ENCODE measurements at places on chromosomes 1 and 21.

DNA sequence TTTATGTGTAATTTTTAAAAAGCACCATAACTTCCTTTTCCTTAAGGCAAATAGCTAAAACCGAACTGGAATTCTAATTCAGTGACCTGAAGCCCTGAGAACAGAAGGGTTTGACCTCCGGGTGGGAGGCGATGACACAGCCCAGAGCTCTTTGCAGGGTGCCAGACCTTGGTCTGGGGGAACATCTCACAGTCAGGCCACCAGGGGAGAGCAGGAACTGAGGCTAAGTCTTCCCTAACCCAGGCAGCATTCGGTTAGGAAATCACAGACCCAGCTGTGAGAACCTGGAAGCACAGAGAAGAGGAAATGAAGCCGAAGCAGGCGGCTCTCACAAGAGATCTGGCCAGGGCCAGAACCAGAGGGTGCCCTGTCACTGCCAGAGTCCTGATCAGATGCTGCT is 444.8 kb downstream of the TTLL7 start:
- DNase-seq = no peak

DNA sequence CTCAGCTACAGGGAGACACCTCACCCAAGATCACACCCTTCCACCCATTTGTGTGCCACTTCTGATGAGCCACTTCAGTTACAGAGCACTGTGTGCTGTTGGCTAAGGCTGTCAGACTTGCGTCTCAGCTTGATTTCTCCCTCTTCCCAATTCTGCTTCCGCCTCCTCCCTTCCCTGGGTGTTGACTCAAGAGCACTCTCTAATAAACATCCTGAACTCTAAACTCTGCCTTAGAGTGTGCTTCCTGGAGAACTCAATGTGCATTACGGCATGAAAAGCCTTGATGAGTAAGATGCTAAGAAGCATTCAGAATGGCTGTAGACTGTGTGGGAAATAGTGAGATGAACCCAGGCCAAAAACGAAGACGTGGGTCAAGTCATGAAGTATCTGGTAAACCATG is 54.9 kb upstream of the S1PR1 start:
- DNase-seq = no peak

GRCh38 chr1:241406421-241406820 is 49.4 kb upstream of the RGS7 start:
- DNase-seq = no peak

- no peak for DNase-seq
Measured at GRCh38 chr1:209936125-209936524, 1.9 kb upstream of the SYT14 start.

- DNase-seq = no peak
Measured at GRCh38 chr1:169326956-169327268, 40.7 kb downstream of the NME7 start.

GRCh38 chr1:39540504-39541031 is 36.0 kb downstream of the PABPC4 start:
- peak; percentile 6 for DNase-seq

- DNase-seq = peak; percentile 8
Measured at GRCh38 chr1:207579436-207579799, 65.5 kb upstream of the CR1L start.

GRCh38 chr1:83985048-83985447 is 13.9 kb downstream of the TTLL7 start:
- DNase-seq = no peak

DNA sequence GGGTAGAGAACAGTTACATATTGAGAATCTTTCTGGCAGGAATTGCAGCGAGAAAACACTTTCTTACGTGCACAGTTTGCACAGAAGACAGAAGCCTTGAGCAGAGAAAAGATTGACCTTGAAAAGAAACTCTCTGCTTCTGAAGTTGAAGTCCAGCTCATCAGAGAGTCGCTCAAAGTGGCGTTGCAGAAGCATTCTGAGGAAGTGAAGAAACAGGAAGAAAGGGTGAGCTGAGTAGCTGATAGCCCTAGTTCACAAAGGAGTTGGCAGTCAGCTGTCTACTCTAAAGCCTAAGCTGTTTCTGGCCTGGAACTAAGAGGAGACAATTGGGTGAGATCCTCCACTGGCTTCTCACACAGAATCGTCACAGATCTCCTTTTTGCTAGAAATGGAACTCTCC is 20.3 kb upstream of the SH3BGRL3 start:
- no peak for DNase-seq

DNA sequence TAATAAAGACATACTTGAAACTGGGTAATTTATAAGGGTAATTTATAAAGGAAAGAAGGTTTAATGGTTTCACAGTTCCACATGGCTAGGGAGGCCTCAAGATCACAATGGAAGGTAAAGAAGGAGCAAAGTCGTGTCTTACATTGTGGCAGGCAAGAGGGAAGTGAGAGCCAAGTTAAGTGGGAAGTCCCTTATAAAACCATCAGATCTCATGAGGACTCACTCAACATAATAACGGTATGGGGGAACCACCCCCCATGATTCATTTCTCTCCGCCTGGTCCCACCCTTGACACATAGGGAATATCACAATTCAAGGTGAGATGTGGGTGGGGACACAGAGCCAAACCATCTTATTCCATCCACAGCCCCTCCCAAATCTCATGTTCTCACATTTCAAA is 76.8 kb upstream of the ZNF678 start:
- DNase-seq = no peak

GRCh38 chr1:228358039-228358763 is 48.4 kb downstream of the TRIM11 start:
- no peak for DNase-seq

DNA sequence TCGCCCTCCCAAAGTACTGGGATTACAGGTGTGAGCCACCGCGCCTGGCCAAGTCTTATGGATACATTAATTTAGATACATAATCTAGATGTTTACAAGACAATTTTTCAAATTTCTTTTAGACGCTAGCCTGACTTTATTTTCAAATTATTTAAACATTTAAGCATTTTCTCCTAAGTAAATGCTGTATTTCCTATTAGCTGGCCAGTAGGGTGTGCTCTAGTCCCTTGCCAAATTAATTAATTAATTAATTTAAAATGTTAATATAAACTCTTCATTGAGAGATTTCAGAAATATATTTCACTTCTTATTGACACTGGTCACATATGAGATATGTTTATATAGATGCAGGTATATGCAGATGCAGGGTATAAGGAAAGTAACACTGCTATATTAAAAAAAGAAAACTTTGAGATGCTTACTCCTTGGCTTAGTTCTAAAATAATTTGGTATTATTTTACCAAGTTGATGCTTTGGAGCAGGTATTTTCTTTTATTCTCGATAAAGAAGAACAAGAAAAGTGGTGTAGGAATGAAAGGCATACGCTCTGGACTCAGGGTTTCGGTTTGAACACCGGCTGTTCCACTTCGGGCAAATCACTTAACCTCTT is 5.2 kb upstream of the ERRFI1 start:
- DNase-seq = no peak

- no peak for DNase-seq
Measured at GRCh38 chr1:76239470-76239918, 164.9 kb downstream of the ST6GALNAC3 start.

GRCh38 chr1:164885311-164885710 is 326.3 kb downstream of the PBX1 start:
- DNase-seq = no peak

DNA sequence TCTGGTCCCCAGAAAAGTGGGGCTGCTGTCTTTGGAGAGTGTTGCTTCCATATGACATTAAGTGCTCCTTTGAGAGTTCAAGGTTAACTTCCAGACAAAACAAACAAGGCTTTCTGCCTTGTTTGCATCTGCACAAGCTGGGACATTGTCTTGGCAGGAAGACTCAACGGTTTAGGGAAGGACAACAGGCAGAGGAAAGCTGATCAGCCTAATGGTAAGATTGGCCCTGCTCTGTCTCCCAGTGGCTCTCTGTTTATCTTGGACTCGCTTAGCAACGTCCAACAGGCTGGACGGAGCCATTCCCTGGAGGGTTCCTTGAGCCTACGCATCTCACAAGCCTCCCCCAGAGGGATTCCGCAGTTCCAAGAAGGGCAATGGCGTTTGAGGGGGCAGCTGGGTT is 62.2 kb upstream of the SLC44A3 start:
- no peak for DNase-seq

GRCh38 chr1:227728892-227729143 is 6.3 kb downstream of the JMJD4 start:
- no peak for DNase-seq

DNA sequence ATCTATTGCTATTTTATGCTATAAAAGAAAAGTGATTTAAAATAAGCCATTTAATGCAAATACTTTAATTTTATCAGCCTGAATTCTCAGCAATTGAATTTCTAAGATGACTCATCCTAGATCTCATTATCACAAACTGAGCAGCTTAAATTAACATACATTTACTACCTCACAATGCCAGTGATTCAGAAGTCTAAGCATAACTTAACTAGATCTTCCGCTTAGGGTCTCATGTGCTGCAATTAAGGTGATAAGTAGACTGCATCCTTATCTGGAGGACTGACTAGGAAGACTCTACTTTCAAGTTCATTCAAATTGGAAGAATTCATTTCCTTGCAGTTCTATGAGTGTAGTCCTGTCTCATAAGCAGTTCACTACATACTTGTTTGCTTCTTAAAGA is 286.6 kb downstream of the COL11A1 start:
- DNase-seq = no peak

GRCh38 chr1:11337580-11338073 is 64.6 kb downstream of the UBIAD1 start:
- DNase-seq = no peak

DNA sequence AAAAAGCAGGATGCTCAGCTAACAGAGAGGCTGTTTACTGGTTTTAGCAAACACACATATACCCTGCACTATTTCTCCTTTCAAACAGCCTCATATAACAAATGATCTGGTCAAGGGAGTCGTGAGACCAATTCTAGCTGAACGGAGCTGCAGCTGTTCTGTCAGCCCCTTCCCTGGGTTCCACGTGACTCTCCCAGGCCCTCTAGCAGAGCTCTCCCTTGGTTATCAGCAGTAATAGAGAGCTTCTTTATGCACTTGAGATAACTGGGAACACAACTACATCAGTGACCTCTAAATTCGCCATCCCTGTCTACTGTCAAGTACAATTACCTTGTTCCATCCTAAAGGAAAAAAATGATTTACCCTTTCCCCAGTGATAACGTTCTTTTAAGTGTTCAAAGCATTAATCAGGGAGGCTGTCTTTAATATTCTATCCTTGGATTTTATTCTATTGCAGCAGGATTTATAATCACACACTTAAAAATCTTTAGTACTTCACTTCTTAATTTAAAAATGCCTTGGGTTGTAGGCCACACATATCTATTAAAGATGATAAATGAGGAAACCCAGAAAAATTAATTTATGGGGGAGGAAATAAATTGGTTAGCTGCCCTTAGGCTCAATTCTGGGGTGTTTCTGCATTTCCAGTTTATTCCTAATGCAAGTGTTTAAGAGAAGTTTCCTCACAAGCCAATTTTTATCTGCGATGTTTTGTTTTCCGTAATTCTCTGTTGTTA is 28.2 kb downstream of the PTGER3 start:
- DNase-seq = no peak

DNA sequence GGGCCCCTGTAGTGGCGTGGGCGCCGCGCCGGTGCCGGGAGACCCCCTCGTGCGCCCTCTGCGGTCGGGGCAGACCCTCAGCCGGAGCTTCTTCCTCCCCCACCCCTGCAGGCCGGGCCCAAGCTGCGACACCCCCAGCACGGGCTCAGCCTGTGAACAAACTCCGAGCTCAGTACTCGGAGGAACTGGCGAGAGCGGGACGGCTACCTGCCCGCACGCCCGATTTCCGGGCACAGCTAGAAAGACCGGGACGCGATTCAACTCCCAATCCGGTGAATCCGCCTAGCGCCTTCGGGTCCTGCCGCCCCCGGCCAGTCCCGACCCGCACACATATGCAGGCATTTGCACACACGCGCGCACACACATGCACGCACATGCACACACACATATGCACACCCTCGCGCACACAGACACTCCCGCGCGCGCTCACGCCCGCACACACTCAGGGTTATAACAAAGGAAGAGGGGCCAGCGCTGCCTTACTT is 580 bp upstream of the BLACAT1 start:
- no peak for DNase-seq

GRCh38 chr1:155882235-155882634 is 22.9 kb downstream of the SYT11 start:
- no peak for DNase-seq

DNA sequence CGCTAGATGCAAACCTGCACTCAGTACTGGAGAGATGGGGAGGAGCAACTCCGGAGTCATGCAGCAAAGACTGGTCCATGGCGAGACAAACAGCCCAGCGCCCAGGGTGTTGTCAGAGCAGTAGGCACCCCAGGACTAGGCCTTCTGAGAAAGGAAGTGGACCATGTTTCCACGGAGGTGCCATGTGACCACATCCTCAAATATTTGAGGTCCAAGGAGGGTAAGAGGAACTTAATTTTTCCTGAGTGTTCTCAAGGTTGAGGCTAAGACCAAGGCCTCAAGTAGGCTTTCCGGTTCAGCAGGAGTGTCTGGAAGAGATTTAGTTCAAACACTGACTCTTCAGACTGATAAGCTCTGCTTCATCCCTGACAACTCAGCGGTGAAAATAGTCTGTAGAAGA is 186.2 kb downstream of the RHOU start:
- no peak for DNase-seq

DNA sequence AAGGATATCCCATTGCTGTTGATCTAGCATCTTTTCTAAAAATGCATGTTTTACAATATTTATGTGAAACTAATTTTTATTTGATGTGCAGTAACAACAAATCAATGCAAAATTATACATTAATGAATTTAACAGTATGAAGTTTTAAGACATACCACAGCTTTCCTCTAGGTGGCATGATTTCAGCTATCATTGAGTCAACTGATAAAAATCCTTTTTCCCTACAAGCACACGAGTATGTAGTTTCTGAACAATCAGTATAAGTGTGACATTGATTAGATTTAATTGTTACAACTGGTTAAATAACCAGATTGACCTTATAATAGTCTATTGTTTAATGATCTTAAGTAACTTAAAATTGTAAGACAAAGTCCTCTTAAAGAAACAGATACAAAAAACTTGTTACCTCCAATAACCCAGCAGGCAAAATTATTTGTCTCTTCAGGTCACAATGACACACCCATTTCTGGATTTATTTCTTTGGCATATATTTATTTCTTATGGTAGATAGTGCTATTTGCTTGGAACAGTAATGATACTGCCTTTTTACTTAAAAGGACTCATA is 5.8 kb upstream of the TGFB2 start:
- no peak for DNase-seq

- DNase-seq = no peak
Measured at GRCh38 chr1:54795356-54795665, 5.8 kb downstream of the TTC22 start.

- no peak for DNase-seq
Measured at GRCh38 chr1:91745640-91746373, 140.1 kb downstream of the TGFBR3 start.

- no peak for DNase-seq
Measured at GRCh38 chr1:40753142-40753882, 30.3 kb upstream of the KCNQ4 start.

- no peak for DNase-seq
Measured at GRCh38 chr1:71548398-71548890, 467.6 kb upstream of the ZRANB2 start.

DNA sequence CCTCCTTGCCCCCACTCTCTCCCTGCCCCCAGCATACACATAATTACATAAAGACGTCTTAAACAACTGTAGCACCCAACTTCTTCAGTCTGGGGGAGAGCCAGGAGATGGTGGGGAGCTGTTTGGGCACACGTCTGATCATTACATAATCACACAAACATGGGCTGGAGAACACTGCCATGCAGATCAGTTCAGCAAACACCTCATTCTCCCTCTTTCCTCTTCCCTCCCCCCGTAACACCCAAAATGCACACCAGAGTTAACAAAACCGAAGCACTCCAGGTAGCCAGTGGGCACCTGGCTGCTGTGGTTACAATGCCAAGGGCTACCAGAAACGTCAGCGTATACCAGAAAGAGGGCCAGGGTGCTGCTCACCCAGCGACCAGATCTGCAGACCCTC is 1.6 kb downstream of the HIVEP3 start:
- no peak for DNase-seq
